ENCODE measurements at places on chromosomes 2 and 18.
A peak's percentile ranks its signal among the peaks of the same experiment; 100 is the strongest.

DNA sequence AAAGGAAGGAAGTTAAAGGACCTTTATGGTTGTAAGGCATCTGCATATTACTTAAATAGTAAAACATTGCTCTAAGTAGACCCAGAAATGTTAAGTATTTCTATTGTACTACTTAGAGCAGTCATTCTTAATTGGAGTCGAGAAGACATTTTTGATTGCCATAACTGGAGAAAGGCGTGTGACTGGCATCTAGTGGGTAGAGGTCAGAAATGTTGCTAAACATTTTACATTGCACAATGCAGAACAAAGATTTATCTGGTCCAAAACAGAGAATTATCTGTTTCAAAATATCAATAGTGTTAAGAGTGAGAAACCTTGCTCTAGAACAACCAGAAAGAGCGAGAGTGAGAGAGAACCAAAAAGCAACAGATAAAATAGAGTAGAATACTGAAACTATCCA, 23.3 kb upstream of the ROCK1 start:
- no peaks in the 10 kb centered on the region for H3K4me1 ChIP-seq
- H3K4me3 ChIP-seq: no peak overlapping the region
- no peaks in the 10 kb centered on the region for H3K36me3 ChIP-seq
- H3K27me3 ChIP-seq: no peaks in the 10 kb centered on the region
- DNase-seq: no peak

GRCh38 chr2:241901500-241902351, 32.2 kb downstream of the RTP5 start:
- peak overlapping the region; percentile 28 for H3K4me3 ChIP-seq
- no peak for DNase-seq
- H3K36me3 ChIP-seq: peaks cover 3% of the 10 kb centered on the region
- H3K4me1 ChIP-seq: peaks cover 9% of the 10 kb centered on the region
- H3K27me3 ChIP-seq: no peaks in the 10 kb centered on the region

DNA sequence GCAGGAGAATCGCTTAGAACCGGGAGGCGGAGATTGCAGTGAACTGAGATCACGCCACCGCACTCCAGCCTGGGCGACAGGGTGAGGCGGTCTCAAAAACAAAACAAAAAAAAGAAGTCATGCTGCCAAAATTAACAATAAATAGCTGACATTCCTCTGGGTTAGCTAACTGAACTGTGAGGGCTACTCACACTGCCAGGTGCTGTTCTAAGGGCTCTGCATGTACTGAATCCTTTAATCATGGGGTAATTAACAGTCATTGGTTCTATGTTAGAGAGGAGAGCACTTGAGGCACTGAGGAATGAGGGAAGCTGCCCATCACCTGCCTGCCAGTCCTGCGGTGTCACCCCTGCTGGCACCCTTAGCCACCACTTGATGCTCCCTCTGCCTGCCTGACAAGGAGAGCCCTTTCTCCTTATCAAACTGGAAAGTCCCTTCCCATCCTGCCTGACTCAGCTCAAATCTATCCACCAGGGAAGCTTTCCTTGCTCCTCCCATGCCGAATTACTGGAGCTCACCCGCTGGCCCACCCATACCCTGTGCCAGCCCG, 73.0 kb upstream of the RIOK3 start:
- no peak for DNase-seq
- H3K4me3 ChIP-seq: no peak overlapping the region
- peaks cover 2% of the 10 kb centered on the region for H3K4me1 ChIP-seq
- H3K36me3 ChIP-seq: no peaks in the 10 kb centered on the region

DNA sequence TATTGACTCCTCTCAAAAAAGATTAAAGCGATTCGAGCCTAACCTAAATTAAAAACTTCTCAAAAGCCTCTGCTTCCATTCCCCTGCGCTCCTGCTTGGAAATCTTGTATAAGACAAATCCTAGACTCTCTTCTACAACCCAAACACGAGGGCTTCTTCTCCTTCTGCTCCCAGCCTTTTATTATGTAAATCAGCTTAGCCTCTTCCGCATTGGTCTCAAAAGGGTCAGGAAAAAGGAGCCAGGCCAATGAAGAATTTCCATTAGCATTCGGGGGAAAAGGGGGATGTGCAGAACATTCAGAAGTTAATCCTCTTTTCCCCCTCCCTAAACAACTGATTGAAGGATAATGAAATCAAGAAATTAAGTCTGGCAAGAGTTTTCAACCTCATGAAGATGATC, 107.9 kb downstream of the FAM124B start:
- H3K4me3 ChIP-seq: no peak overlapping the region
- no peak for DNase-seq
- H3K27ac ChIP-seq: no peak overlapping the region

DNA sequence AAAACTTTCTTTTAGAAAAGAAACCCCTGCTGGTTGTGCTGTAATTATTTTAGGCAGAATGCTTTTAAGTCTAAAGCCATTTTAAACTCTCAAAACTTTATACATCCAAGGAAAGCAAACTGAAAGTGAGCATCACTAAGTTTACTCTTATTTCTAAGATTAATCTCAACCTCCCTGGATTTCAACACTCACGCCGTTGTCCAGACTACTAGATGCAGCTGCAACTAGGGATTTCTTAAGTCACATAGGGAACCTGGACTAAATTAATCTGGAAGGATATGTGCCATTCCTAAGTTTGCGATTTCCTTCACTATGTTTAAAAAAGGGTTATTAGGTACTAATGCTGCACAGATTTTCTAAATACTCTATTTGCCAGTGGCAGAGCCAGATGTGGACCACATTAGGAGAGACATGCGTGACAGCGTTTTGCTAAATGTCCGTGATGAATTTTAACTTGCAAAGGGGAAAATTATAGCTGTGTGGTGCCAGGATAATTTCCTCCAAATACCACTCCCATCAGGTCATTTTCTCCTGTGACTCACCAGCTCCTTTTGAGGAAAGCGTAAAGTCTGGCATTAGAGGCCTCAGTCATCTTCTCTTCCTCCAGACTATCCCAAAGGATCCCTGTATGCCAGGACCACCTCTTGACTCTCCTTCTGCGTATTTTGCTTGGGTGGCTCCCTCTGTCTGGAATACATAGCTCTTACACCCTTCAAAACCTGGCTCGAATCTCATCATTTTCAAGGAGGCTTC, 143.7 kb downstream of the ATL2 start:
- no peak for DNase-seq
- no peaks in the 10 kb centered on the region for H3K36me3 ChIP-seq
- no peak overlapping the region for H3K27ac ChIP-seq

DNA sequence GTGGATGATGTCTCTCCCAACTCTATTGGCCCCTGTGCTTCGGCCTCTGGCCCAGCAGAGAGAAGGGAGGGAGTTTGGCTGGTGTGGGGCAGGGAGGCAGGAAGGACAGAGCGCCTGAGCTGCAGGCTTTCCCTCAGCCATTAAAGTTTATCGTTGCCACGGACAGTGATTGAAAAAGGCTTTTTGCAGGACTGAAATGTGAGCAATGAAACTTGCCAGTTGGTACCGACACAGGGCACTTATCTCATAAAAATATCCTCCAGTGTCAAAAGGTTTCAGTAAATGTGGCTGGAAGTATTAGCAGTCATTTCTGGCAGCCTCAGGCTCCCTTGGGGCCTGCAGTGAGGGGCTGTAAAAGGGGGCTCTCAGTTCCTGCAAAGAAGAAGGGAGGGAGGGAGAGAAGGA, 169.2 kb downstream of the GLI2 start:
- H3K36me3 ChIP-seq: no peaks in the 10 kb centered on the region
- H3K27me3 ChIP-seq: no peaks in the 10 kb centered on the region
- DNase-seq: no peak
- no peak overlapping the region for H3K27ac ChIP-seq
- H3K4me1 ChIP-seq: no peaks in the 10 kb centered on the region

DNA sequence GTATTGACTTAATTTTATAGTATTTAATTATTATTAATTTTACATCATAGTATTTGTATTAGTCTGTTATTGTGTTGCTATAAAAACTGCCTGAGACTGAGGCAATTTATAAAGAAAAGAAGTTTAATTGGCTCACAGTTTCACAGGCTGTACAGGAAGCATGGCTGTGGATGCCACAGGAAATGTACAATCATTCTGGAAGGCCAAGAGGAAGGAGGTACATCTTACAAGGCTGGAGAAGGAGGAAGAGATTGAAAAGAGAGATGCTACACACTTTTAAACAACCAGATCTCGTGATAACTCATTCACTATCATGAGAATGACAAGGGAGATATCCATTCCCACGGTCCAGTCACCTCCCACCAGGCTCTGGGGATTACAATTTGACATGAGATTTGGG, 2019.4 kb upstream of the PIK3C3 start:
- H3K27ac ChIP-seq: no peak overlapping the region
- H3K4me3 ChIP-seq: no peak overlapping the region
- H3K4me1 ChIP-seq: no peaks in the 10 kb centered on the region
- DNase-seq: no peak

GRCh38 chr2:72938455-72938854, 21.1 kb downstream of the EMX1 start:
- H3K27me3 ChIP-seq: no peaks in the 10 kb centered on the region

- H3K4me1 ChIP-seq: peaks cover 40% of the 10 kb centered on the region
- H3K27ac ChIP-seq: no peak overlapping the region
- no peaks in the 10 kb centered on the region for H3K27me3 ChIP-seq
- no peaks in the 10 kb centered on the region for H3K36me3 ChIP-seq
- no peak for DNase-seq
- H3K4me3 ChIP-seq: no peak overlapping the region
Measured at GRCh38 chr2:136209561-136210454, 91.9 kb upstream of the CXCR4 start.

DNA sequence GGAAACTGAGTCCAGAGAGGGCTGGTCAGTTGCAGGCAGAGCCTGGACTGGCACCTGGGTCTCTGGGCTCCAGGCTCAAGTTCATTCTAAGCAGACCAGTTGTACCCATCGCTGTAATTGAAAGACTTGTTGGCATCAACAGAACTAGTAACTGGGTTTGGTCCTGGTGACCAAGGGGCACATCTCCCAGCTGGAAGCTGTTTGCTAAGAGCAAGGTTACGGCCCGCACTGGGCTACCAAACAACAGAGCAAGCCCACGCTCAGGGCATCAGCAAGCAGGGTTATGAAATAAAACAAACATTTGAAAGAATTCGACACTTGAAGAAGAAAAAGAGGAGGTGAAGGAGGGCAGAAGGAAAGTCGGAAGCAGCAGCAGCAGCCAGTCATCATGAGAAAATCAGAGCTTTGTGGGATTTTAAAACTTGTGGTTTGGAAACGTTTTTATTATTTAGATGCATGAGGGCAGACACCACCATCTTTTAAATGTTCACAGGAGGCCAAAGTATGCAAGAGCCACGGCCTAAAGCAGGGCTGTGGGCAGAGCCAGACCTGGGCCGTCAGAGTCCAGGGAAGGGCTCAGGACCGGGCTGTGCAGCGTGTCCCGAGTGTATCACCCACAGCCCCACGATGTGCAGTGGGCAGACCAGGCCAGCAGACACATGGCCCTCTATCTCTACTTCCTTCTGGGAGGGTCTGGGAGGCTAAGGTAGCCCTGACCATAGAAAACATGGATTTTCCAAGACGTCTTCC, 220.3 kb downstream of the BCL2 start:
- no peaks in the 10 kb centered on the region for H3K27me3 ChIP-seq
- peaks cover 31% of the 10 kb centered on the region for H3K4me1 ChIP-seq
- DNase-seq: no peak
- H3K4me3 ChIP-seq: no peak overlapping the region
- H3K36me3 ChIP-seq: no peaks in the 10 kb centered on the region

DNA sequence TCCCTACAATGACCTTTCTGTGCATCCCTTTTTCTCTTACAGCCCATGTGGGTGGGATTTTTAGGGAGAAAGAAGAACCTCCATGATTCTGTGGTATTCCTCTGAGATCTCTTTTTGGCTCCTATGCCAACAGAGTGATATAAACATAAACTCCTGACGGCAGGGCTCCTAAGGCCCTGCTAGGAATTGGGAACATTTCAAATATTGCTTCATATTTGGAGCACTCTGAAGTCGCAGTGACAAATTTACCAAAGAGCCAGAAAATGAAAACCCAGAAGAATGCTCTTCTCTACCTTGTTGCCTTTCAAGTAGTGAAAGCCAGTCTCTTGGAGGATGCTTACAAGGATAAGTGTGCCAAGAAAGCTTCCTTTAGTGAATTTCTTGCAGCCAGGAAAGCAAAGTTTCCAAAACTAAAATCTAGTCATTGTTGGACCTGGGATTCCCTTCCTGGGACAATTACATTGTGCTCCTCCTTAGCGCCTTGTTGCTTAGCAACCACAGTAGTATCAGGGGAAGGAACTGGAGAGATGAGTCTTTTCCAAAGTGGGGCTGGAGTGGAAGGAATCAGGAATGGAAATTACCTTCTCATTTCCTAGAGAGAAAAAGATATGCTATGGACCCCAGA, 7.3 kb upstream of the SETBP1 start:
- H3K4me1 ChIP-seq: no peaks in the 10 kb centered on the region
- no peak for DNase-seq
- H3K4me3 ChIP-seq: no peak overlapping the region
- no peaks in the 10 kb centered on the region for H3K36me3 ChIP-seq

Measured in CD4-positive, alpha-beta T cell (primary cell).